ENCODE measurements at places on chromosomes 2 and 18.
A peak's percentile ranks its signal among the peaks of the same experiment; 100 is the strongest.

- no peak for DNase-seq
Measured at GRCh38 chr2:79292239-79292957, 132.8 kb upstream of the REG3A start.

- no peak for DNase-seq
Measured at GRCh38 chr2:239816576-239817467, 208.3 kb downstream of the NDUFA10 start.

- DNase-seq: peak; percentile 91
Measured at GRCh38 chr2:111704246-111704645, 179.7 kb downstream of the ANAPC1 start.

- no peak for DNase-seq
Measured at GRCh38 chr2:42446503-42447271, 47.1 kb downstream of the KCNG3 start.

- DNase-seq: peak; percentile 89
Measured at GRCh38 chr2:109419960-109420370, 193.8 kb downstream of the SEPTIN10 start.

- no peak for DNase-seq
Measured at GRCh38 chr2:139259422-139260051, 479.3 kb upstream of the NXPH2 start.

DNA sequence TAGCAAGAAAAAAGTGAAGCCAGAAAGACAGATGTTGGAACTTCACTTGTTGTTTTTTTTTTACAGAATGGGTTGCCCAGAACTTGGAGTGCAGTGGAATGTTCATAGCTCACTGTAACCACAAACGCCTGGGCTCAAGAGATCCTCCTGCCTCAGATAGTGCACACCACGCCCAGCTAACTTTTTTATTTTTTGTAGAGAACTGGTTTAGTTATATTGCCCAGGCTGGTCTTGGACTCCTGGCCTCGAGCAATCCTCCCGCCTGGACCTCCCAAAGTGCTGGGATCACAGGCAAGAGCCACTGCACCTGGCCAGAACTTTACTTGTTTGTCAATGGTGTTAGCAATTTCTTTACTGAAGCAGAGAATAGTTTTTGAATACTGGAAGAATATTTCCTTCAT lies 11.9 kb upstream of the ASPRV1 start:
- DNase-seq: peak; percentile 77

DNA sequence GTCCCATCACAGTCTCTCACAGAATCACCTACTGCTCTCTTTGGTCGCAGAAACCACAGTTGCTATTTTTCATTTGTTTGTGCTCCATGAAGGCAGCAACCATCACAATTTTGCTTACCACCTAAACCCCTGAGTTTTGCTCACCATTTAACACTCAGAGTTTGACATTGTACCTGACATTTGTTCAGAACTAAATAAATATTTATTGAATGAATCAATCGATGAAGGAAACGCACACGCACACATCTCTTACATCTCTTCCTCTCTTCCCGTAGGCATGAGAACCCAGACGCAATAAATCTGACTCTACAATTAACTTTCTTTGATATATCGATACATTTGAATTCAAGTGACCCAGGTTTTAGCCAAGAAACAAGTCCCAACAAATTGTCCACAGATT lies 105.5 kb upstream of the RNF152 start:
- no peak for DNase-seq

- no peak for DNase-seq
Measured at GRCh38 chr2:143803936-143804335, 674.7 kb downstream of the ARHGAP15 start.

DNA sequence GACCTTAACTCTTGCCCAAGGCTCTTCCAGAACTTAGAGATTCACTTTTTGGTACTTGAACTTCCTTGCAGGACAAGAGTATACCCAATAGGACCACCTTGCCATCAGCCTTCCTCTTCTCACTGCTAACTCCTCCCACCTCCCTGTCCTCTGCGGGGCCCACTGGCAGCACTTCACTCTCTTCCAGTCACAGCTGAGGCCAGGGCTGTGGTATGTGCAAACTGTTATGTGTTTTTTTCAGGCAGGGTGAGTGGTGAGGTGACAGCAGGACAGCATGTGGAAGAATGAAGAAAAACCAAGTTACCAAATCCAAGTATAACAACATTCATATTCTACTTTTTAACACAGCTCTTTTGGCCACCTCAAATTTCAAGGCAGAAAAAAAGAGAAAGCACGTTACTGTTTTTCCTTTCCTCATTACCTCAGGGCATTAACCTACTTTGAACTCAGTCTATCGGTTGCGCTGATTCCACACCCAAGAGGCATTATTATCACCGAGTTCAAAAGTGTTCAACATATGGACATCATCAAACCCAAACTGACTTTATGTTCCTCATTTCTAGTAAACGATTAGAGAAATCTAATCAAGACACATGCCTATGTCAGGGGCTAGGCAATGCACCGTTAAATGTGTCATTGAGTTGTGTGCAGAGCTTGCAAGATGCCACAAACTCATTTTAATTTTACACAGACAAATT lies 605.2 kb upstream of the SYT4 start:
- no peak for DNase-seq

- no peak for DNase-seq
Measured at GRCh38 chr2:62435720-62436119, 70.3 kb downstream of the TMEM17 start.

GRCh38 chr2:61658841-61659780 lies 121.0 kb upstream of the XPO1 start:
- peak; percentile 64 for DNase-seq

DNA sequence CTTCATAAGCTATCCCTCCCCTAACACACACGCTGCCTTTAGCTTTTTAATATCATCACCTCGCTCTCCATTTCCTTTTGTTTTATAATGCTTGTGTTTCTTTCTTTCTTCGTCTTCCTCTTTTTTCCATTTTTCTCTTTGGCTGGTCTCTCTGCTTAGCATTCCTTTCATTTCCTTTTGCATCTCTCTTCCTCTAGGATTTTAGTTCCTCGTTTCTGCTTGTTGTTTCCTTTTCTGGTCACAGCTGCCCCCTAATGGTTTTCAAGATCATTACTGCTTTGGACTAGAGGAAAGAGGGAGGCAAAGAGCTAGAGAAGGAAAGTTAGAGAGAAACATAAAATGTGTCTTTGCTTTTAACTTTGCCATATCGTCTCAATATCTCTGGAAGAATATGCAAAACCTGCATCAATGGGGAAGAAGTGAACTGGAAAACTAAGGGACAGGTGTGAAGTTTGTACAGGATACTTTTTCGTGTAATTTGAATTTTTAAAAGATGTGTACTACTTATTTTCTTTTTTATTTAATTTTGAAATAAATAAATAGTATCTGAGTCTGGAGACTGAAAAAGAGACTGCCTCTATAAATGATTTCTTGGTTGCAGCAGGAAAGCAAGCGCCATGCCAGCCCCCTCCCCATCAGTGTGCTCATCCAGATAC lies 6.3 kb upstream of the NRP2 start:
- peak; percentile 80 for DNase-seq

- no peak for DNase-seq
Measured at GRCh38 chr2:159798376-159798725, 343 bp upstream of the CD302 start.

- DNase-seq: no peak
Measured at GRCh38 chr18:62384068-62384467, 59.0 kb downstream of the TNFRSF11A start.

- DNase-seq: peak; percentile 43
Measured at GRCh38 chr2:9179572-9180201, 26.9 kb upstream of the ASAP2 start.

DNA sequence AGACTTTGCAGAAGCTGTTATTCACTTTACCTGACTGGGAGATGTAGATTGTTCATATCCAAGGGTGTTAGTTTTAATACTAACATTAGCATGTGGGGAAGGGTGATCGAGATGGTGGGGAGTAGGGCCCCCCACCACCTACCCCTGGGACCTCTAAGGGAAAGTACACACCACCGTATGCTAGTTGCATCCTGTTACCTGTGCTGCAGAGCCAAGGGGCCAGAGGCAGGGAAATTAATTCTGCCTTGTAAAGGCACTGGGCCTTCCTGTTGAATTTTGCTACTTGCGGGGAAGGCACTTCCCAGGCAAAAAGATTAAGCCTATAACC lies 9.0 kb downstream of the STEAP3 start:
- DNase-seq: no peak

DNA sequence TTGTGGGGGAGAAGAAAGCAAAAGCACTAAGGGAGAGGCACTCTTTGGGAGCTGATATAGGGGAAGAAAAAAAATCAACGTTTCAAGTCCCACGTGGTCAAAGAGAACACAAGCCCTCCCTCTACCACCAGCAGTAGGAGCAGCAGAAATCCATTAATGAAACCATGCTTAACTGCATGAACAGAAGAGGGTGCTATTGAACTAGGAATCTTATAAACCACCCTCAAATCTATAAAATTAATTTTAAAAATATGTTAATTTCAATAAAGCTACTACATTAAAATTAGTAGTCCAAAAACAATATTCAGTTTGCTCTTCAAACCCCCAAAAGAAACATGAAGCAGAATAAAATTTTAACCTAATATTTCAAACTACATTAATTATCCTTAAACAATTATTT lies 147.8 kb downstream of the TMEM18 start:
- DNase-seq: no peak

DNA sequence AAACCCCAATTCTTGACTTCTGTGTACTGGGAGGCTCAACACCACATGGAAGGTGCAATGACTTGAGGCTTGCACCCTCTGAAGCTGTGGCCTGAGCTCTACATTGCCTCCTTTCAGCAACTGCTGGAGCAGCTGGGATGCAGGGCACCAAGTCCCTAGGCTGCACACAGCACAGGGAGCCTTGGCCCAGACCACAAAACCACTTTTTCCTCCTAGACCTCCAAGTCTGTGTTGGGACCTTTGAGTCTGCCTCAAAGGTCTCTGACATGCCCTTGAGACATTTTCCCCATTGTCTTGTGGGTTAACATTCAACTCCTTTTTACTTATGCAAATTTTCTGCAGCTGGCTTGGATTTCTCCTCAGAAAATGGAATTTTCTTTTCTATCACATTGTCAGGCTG lies 62.6 kb upstream of the KCNE4 start:
- no peak for DNase-seq

DNA sequence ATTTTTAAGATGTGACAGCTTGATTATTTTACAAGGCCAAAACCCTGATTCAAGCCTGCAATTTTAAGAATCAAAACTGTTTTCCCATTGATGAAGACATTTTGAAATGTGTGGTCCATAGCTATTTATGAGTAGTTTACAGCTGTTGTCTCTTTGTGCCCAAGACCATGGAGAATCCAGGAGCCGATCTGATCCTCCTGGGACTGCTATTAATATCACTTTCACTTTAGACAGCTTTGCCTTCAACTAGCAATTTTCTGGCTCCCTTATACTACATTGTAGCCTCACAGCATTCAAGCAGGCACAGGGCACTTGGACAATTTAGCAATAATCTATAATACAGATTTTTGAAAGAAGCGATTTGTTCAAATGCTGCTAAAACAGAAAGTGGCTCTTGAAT lies 172.9 kb downstream of the SLC8A1 start:
- peak; percentile 88 for DNase-seq

GRCh38 chr18:63457977-63458376 lies 18.8 kb upstream of the SERPINB5 start:
- no peak for DNase-seq

DNA sequence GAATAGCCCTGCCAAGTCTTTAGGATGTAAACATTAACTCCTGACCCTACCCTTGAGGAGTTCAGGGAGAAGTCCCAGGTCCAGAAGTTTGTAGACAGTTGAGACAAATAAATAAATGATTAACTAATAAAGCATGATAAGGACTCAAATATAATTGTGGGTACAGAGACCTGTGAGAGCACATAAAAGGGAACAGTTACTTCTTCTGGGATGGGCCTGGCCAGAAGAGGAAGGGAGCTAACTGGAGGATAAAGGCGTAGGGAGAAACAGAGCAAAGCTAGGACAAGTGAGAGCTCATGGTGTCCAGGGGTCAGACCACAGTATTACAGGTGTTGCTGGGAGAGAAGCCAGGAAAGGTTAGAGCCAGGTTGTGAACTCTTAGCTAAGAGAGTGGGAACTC lies 3.0 kb downstream of the LCLAT1 start:
- no peak for DNase-seq

DNA sequence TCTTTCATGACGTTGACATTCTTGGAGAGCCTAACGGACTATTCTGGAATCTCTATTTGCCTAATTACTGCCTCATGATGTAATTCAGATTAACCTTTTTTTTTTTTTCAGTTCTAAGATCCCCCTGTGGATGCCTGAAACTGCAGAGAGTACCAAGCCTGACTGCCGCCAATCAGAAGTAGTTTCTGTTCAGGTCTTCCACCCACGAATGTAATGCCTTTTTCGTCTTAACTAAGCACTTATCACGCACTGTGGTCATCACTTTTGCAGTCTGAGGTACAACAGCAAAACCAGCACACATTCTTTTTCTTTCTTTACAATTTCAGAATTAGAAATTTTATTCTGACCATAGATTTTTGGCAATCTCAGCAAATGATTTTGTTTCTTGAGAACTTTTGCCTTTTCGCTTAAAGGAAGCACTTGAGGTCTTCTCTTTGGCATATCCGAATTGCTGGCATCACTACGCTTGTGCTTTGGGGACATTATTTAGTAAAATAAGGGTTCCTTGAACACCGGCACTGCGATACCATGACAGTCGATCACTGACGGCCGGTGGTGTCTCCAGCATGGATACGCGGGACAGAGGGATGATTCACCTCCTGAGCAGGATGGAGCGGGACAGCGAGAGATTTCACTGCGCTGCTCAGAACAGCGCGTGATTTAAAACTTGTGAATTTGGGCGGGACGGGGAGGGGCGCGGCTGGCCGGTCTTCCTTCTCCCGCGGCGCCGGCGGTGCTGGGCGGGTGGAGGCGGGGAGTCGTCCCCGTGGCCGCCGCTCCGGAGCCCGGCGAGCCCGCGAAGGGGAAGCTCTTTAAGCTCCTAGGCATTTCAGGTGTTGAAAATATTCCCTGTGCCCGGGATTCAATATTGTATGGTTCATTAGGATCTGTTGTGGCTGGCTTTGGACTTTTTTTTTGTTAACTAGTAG lies 32.0 kb upstream of the GPR55 start:
- DNase-seq: peak; percentile 48

DNA sequence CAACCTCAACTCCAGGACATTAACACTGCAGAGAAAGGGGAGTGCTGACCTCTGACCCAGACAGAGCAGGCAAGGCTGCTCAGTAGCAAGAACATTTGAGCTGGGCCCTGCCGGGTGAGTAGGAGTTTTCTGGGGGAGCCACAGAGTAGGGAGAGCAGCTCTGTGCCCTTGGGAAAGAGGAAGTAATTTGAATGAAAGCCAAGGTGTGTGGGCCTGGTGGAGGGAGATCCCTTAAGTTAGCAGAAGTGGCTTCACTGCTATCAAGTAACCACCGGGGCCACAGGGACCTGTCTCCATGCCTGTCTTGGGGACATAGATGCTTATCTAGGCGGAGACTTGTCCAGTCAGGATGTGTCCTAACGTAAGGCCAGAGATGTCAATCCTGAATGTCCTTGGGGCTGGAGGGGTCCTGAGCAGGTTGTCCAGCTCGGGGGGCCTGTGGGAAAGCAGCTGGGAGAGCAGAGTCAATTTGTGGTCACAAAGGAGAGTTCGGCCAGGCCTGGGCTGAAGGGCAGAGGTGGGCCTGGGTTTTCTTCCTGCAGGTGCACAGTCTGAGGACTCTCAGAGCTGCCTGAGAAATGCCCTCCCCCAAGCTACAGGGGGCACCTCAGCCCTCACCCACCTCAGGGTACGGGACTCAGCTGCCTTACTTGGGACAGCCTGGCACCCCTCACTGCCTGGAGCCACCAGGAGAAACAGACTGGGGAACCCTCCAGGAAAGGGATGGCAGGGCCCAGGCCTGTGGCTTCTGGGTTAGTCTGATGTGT lies 15.0 kb upstream of the OTOF start:
- DNase-seq: no peak
